ENCODE measurements at places on chromosomes 4 and X.

GRCh38 chr4:74123065-74123728 is 24.2 kb upstream of the CXCL2 start:
- peak; percentile 18 for DNase-seq

GRCh38 chrX:16774746-16775145 is 11.5 kb upstream of the TXLNG start:
- no peak for DNase-seq

DNA sequence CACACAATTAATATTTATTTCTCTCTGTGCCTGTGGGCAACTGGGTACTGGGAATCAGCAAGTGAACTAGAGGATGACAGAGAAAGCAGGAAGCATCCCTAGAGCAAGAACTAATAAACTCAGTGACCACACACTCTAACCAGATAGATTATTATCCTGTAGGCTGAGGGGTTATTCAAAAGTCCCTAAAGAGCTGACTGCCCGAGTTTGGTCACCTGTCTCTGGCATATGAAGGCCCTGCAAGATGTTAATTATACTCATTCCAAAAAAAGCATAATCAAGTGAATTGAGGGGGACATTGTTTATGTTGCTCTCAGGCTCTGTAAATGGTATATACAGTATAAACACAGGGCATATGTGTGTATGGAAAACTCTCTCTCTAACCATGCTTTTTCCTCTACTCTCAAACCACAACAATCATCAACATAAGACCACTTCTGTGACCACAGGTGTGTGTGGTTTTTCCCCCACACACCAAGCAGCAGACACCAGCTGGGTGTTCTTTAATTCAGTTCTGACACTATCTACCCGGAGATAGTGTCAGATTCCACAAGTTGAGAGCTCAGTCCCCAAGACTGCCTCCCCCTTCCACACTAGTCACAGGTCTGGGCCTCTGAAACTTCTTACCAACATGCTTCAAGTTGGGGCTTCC is 6.2 kb upstream of the HPSE start:
- DNase-seq = no peak

DNA sequence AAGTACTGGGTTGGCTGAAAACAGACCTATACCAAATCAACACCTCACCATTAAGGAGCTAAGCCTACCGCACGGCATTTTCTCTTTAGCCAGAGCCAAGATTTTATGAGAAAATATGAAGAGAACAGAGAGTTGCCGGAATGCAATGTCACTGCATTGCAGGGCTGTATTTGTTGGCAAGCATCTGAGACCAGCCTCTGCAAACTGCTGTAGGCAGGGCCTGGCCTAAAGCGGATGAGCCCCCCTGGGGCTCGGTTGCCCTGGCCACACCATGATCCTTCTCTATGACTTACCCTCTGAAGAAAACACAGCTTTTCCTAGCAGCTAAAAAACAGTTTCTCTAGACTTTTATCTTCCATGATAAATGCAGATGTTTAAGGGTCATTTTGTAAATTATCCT is 120.5 kb upstream of the SORBS2 start:
- no peak for DNase-seq

DNA sequence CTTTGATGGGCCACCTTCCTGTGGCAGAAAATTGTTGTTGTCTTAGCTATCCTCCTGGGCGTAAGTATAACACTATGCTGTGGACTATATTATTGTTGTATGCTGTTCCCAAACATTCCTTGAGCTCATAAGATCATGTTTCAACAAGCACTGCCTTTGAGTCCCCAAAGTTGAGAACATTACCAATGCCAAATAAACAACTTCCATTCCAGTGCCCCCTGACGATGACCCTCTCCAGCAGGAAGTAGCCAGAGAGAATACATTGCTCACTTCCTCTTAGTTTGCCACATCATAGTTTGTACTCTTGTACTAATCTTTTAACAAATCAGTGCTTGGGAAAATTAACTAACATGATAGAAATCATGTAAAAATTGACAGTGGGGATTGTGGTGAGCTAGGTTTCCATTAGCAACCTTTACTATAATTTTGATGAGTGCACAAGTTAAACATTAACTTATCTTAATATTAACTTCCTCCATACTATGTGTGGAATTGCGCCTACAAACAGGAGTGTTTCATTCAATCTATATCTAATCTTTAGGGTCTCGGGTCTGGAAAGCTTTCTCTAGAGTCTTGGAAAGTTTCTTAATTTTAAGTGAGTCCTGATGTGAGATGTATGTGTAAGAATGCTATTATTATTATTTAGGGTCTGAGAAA is 20.3 kb upstream of the DHX15 start:
- DNase-seq = no peak

DNA sequence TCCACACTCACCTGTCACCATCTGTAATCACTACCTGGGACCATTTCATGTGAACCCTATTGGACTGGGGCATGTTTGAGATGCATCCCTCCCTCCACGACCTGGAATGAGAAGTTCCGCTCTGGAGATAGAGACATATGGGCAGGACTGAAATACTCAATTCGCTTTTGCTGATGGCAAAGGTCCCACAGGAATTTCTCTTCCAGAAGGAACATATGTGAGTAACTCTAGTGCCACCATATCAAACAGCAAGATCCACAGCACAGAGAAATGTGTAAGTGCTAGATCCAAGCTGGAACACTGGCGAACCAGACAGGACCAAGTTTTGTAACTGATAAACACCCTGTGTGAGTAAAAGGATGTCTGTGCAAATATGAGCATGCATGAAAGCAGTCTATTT is 43.9 kb downstream of the SEL1L3 start:
- no peak for DNase-seq

DNA sequence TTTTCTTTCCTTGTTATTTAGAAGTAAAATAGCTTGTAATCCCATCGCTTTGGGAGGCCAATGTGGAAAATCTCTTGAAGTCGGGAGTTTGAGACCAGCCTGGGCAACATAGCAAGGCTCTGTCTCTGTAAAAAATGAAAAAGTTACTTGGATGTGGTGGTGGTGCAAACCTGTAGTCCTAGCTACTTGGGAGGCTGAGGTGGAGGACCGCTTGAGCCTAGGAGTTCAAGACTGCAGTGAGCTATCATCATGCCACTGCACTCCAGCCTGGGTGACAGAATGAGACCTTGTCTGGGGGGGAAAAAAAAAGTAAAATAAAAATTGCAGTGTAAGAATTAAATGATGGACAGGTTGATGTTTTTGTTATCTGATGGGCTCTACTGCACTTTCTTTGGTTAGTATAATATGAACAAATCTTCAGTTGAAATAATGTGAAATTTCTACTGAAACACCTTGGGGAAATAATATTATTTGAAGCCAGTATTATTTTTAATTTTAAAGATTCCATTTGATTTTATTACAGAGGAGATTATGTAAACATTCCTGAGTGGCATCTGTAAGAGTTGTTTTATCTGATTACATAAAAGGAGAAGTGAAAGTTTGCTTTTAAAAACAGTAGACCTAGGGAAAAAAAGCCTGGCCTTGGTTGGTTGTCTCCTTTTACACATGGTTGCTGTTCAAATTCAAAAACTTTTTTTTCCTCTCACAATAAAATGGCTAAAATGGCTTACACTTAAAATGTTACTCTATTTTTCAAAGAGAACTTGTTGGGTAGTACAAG is 10.5 kb upstream of the NDUFC1 start:
- DNase-seq = no peak

GRCh38 chr4:41590591-41590990 is 52.6 kb downstream of the LIMCH1 start:
- DNase-seq = peak; percentile 77

DNA sequence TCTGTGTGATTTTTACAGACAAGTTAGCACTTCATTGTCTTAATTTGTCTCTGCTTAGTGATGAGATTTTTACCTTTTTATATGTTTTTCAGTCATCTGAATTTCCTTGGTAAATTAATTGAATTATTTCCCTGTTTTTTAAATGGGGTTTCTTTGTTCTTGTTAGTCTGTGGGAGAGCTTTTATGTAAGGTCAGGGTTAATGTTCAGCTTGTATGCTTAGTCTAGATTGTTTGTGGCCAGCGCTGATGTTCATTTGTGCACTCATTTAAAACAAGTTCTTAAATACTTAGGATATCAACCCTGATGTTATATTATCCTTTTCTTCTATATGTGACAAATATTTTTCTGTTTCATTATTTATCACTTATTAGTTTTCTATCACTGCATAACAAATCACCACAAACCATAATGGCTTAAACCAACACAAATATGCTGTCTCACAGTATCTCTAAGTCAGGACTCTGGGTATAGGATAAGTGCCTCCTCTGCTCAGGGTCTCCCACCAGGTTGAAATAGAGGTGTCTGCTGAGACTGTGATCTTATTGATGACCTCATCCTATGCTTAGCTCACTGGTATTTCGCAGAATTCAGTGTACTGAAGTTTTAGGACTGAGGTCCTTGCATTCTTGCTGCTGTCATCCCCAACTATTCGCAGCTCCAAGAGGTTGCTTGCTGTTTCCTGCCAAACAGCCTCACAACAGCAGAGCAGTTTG is 53.2 kb downstream of the ATP10D start:
- no peak for DNase-seq

GRCh38 chrX:109840585-109840984 is 107.5 kb upstream of the ACSL4 start:
- DNase-seq = no peak

GRCh38 chr4:159370286-159370685 is 267.4 kb downstream of the RAPGEF2 start:
- DNase-seq = no peak

- DNase-seq = no peak
Measured at GRCh38 chr4:39559626-39560025, 32.4 kb upstream of the UGDH start.

GRCh38 chrX:72296991-72297390 is 8.7 kb downstream of the CITED1 start:
- no peak for DNase-seq

DNA sequence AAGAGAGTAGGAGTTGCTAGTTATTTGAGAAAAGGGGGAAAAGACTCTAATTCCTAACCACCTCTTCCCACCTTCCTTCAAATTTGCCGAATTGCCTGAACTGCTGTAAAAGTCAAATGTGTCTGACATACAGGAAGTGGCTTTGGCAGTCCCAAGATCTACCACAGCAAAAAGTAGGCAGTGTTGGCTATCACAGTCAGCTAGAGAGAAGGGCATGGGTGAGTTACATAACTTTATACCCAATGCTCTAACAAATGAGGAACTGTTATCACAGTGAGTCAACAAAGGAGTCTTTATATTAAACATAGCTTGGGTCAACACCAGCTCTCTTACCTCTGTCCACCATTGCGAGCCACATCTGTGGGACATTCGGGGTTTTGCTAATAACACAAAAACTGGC is 2.4 kb upstream of the MBNL3 start:
- DNase-seq = no peak

Measured in NCI-H1105 (cell line).